Dorsolateral prefrontal cortex (tissue), 122 donors: ENCODE measurements at places on chromosomes 5 and 9.

- DNase-seq, result no peak
These were observed 9.3 kb downstream of the TMEM245 start for GRCh38 chr9:109110329-109111021.

DNA sequence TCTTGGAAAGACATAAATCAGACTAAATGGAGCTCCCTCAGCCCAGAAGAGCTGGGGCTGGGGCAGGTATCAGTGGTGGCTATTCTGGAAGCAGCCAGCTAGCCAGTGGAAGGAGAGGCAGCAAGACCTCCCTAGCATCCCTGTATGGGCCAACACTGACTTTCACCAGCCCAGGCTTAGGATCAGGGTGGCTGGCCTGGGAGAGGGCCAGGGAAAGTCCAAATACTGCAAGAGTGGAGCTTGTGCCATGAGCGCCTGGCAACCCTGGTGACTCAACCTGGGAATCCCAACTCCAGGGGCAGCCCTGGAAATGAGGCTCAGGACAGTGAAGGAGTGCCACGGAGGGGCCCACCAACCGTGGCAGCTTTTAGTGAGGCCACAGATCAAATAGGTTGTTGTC lies 7.6 kb upstream of the IRF1 start:
- DNase-seq, result no peak

- no peak for DNase-seq
These were observed 2.0 kb upstream of the APBA1 start for GRCh38 chr9:69674112-69674685.

DNA sequence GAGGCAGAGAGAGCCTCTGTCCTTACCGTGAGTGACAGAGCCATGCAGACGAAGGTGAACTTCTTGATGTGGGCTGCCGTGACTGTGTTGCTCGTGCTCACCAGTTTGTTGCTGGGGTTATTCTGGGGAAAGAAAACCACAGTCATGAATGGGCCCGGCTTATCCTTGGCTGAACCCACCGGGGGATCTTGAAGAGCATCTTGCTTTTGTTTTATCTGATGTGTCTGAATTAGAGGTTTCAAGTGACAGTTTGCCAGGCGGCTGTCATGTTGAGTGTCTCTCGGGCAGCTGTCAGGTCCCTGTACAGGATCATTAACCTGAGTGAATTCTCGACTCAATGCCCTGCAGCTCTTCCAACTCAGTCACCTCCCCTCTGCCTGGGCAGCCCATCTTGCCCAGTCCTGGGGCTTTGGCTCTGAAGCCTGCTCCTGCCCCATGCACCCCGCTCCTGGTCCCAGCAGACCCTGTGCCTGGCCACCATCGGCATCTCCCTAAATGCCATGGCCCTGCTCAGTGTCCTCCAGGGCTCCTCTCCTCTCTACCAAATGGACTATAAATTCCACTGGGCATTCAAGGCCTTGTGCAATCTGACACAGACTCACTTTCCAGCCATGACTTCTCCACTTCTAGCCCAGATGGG lies 77.4 kb downstream of the OTULIN start:
- DNase-seq, result no peak

GRCh38 chr5:94621763-94622162 lies 3.3 kb downstream of the SLF1 start:
- no peak for DNase-seq

GRCh38 chr5:6495433-6496206 lies 47.0 kb downstream of the UBE2QL1 start:
- DNase-seq, result no peak
